Osteoblast (primary cell): ENCODE measurements at places on chromosomes 3 and 15. TPM values are rescaled to one million over a fixed set of nuclear protein-coding genes. Genes with fewer than 3 reads are reported as not detected.

Gene SLCO2A1
- total RNA-seq, result under 0.01 and 0.36 TPM in 2 replicates

DNA sequence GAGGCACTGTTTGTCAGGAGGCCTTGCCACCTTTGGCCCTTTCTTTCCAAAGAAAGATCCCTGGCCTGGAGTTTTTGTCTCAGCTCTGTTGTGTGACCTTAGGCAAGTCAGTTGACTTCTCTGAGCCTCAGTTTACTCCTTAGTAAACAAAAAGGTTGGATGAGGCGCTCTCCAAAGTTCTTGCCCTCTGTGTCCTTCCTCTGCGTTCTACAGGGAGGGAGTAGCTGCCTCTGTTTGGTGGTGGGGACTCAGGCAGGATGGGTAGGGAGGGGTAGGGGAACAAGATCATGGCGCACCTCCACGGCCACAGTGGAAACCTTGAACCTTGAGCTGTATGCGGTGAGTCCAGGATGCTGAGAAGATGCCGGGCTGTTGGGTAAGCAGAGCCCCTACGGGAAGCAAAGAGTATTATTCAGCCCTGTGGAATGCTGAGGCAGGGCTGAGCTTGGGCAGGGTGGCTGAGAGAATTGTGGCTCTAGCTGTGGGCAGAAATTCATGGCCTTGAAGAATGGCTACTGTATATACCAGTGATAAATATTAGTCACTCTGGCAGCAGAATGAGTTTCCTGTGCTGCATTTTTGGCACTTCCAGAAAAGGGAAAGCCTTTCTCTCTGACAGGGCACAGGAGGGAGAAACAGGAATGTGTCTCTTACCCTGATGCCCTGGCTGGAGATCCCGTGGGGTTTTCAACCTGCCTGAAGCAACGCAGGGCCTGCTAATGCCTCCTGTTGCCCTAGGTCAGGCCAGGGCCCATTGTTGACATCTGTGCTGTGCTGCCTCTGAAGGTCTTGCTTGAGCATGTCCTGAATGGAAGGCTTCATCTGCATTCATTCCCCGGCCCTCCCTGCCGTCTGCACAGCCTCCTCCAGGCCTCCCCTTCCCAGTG, 39.9 kb downstream of the SMAD3 start:
- peak overlapping the region; percentile 99 for H3K27ac ChIP-seq
- DNase-seq, result peak; percentile 90
- H3K36me3 ChIP-seq, result peaks cover 45% of the 10 kb centered on the region
- H3K4me3 ChIP-seq, result no peak overlapping the region
- no peaks in the 10 kb centered on the region for H3K27me3 ChIP-seq
- peaks cover 89% of the 10 kb centered on the region for H3K4me1 ChIP-seq

GRCh38 chr15:59946084-59946483, 58.0 kb upstream of the FOXB1 start:
- H3K36me3 ChIP-seq, result no peaks in the 10 kb centered on the region
- no peak overlapping the region for H3K27ac ChIP-seq
- peaks cover 5% of the 10 kb centered on the region for H3K27me3 ChIP-seq

DNA sequence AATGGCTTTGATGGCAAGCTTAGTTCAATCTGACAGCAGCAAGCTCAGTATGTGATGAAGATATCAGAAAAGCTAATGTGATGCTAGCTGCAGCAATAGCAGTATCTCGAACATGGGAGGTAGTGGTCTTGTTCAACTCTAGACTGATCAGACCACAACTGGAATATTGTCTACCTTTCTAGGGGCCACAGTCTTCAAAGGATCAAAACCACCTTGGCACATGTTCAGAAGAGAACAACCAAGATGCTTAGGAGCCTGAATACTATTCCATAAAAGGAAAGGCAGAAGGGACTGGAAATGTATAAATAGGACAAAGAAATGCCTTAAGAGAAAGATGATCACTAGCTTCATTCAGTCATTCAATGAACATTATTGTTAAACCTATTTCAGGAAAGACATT, 2.3 kb downstream of the C3orf70 start:
- peaks cover 4% of the 10 kb centered on the region for H3K4me1 ChIP-seq
- H3K27ac ChIP-seq, result no peak overlapping the region
- H3K4me3 ChIP-seq, result no peak overlapping the region
- H3K36me3 ChIP-seq, result no peaks in the 10 kb centered on the region

Gene SECISBP2L
- total RNA-seq, result 42.3 and 52.7 TPM in 2 replicates

DNA sequence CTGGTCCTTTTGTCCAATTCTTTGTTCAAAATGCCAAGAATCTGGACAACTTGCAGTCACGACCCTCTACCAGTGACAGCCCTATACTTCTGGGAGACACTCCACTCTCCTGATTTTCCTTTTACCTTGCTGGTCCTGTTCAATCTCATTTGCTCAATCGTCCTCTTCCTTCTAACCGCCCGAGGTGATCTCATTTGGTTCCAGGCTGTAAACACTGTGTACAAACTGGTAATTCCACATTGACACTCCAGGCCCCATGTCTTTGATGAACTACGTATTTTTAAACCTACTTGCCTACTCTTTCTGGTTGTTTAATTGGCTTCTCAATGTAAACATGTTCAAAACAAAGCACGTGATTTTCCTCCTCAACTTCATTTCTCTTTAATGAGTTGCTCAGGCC, 23.7 kb upstream of the C3orf49 start:
- H3K36me3 ChIP-seq, result no peaks in the 10 kb centered on the region
- no peaks in the 10 kb centered on the region for H3K4me1 ChIP-seq
- no peak overlapping the region for H3K27ac ChIP-seq
- H3K27me3 ChIP-seq, result peaks cover 2% of the 10 kb centered on the region

DNA sequence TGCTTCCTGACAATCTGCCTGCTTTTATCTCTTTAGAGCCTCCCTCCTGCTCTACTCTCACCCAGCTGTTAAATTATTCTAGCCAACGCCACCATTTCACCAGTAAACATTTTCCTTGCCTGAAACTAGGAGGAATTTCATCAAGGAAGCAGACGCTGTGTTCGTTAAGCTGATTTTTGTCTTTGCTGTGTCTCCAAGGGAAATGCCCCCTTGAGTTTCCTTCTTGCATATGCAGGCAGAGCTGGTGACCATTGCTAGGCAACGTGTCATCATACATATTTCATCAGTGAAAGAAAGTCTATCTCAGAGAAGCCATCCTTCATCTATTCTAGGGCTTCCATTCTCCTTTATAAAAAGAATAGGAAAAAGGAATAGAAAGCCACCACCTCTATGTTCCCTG, 87.0 kb upstream of the ST8SIA2 start:
- H3K27ac ChIP-seq, result no peak overlapping the region
- H3K36me3 ChIP-seq, result no peaks in the 10 kb centered on the region
- H3K4me1 ChIP-seq, result no peaks in the 10 kb centered on the region

Gene ST3GAL6
- 2.2 and 2.7 TPM in 2 replicates for total RNA-seq

Gene AP3B2
- total RNA-seq, result under 0.01 and 0.36 TPM in 2 replicates

GRCh38 chr3:30332196-30333021, 274.0 kb upstream of the TGFBR2 start:
- DNase-seq, result no peak
- H3K27ac ChIP-seq, result no peak overlapping the region
- H3K27me3 ChIP-seq, result no peaks in the 10 kb centered on the region
- no peaks in the 10 kb centered on the region for H3K36me3 ChIP-seq
- H3K4me1 ChIP-seq, result peaks cover 7% of the 10 kb centered on the region

- H3K36me3 ChIP-seq, result no peaks in the 10 kb centered on the region
- no peak overlapping the region for H3K27ac ChIP-seq
- H3K4me1 ChIP-seq, result no peaks in the 10 kb centered on the region
- H3K4me3 ChIP-seq, result no peak overlapping the region
- DNase-seq, result no peak
These were observed 154.7 kb upstream of the TSPAN3 start for GRCh38 chr15:77225646-77226045.

Gene NR2E3
- under 0.01 TPM in 2 replicates for total RNA-seq

Gene SNX22
- total RNA-seq, result under 0.01 and 0.29 TPM in 2 replicates

Gene SNTN
- not detected in 2 replicates for total RNA-seq

Gene PEX11A
- total RNA-seq, result 4.0 and 5.0 TPM in 2 replicates

GRCh38 chr3:134299185-134299887, 48.7 kb upstream of the RYK start:
- peak; percentile 58 for DNase-seq
- H3K4me1 ChIP-seq, result no peaks in the 10 kb centered on the region
- no peak overlapping the region for H3K4me3 ChIP-seq
- no peaks in the 10 kb centered on the region for H3K27me3 ChIP-seq
- no peak overlapping the region for H3K27ac ChIP-seq

GRCh38 chr3:162774613-162775100, 1278.0 kb downstream of the OTOL1 start:
- H3K4me1 ChIP-seq, result no peaks in the 10 kb centered on the region
- H3K4me3 ChIP-seq, result no peak overlapping the region

DNA sequence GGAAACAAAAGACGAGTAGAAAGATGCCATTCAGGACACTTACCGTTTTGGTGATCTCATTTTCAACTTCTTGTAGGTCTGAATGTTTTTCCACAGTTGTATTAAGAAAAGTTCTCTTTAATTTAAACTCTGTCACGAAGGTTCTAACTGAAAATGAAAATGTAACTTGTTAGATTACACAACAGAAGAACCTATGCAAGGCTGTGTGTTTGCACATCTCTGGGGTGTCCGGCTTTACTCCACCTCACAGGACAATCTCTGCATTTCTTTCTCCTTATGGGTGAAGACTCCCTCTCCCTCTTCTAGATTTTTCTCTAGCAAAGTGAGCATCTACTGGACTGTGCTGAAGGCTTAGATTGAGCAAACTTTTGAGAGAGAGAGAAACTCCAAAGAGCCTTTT, 50.6 kb downstream of the HEG1 start:
- peak overlapping the region; percentile 4 for H3K27ac ChIP-seq
- no peak overlapping the region for H3K4me3 ChIP-seq
- no peaks in the 10 kb centered on the region for H3K27me3 ChIP-seq

DNA sequence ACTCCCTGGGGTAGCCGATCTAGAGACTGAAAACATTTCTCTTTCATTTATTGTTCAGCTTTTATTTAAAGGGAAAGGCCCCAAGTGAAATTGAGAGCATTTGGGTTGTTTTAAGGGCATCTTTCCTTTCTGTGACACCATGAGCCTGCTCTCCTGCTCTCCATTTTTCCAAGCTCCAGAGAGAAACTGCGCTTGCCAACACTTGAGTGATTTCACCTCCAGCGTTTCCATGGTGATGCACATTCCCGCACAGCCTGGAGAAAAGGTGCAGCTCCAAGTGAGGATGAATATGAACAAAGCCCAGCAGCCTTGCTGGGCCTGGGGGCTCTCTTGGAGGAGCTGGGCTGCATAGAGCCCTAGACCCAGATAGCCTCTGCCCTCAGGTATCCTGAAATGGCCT, 159.2 kb upstream of the PPP2R3A start:
- DNase-seq, result no peak
- H3K4me3 ChIP-seq, result no peak overlapping the region
- no peaks in the 10 kb centered on the region for H3K4me1 ChIP-seq
- H3K36me3 ChIP-seq, result no peaks in the 10 kb centered on the region
- no peak overlapping the region for H3K27ac ChIP-seq
- no peaks in the 10 kb centered on the region for H3K27me3 ChIP-seq

DNA sequence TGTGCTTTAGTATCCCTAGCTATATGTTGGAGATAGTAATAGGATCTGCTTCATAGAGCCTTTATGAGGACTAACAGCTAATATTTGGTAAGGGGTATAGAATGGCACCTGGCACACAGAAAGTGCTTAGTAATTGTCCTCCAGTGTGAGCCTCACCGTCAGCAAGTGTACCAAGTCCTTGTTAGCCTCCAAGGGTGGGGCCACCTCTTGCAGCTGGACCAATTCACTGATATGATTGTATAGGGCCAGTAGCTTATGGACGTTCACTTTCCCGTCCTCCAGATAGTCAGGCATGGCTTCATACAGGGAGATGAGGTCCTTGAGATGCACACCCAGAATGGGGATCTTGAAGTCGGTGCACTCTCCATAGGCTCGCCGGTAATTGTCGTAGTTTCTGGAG, 53.6 kb downstream of the FAM98B start:
- H3K36me3 ChIP-seq, result no peaks in the 10 kb centered on the region
- H3K27me3 ChIP-seq, result peaks cover 5% of the 10 kb centered on the region
- DNase-seq, result no peak

DNA sequence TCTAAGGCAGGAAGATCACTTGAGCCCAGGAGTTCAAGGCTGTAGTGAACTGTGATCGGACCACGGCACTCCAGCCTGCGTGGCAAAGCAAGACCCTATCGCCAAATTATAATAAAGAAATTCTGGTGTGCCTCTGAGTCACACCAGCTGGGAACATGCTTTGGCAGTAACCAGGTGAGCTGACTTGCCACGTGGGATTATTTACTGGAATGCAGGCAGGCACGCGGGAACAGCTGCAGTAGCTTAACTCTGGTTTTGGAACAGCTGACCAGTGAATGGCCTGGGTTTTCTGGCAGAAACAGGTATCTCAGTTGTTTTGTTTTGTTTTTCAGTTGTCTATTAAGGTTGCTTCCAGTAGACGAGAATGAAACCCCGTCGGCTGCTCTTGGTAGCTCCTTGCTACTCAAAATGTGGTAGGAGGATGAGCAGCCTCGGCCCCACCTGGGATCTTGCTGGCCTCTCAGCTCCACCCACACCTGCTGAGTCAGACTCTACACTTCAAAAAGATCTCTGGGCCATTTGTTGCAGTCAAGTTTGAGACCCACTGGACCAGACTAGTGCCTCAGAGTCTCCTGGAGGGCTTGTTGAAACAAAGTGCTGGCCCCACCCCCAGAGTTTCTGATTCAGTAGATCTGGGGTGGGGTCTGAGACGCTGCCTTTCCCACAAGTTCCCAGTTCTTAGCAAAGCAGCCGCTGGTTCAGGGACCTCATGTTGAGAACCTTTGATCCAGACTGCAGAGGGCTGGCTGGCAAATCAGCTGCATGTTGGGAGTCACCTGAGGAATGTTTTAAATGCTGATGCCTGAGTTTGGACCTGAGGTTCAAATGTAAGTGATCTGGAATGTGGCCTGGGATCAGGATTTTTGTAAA, 26.6 kb downstream of the IDH2 start:
- no peaks in the 10 kb centered on the region for H3K4me1 ChIP-seq
- H3K27ac ChIP-seq, result no peak overlapping the region
- H3K4me3 ChIP-seq, result no peak overlapping the region
- no peaks in the 10 kb centered on the region for H3K27me3 ChIP-seq

- H3K27ac ChIP-seq, result no peak overlapping the region
- no peaks in the 10 kb centered on the region for H3K4me1 ChIP-seq
- no peaks in the 10 kb centered on the region for H3K27me3 ChIP-seq
- H3K36me3 ChIP-seq, result no peaks in the 10 kb centered on the region
- H3K4me3 ChIP-seq, result no peak overlapping the region
These were observed 27.6 kb upstream of the FAM3D start for GRCh38 chr3:58693940-58694850.

Gene CASR
- not detected in 2 replicates for total RNA-seq

DNA sequence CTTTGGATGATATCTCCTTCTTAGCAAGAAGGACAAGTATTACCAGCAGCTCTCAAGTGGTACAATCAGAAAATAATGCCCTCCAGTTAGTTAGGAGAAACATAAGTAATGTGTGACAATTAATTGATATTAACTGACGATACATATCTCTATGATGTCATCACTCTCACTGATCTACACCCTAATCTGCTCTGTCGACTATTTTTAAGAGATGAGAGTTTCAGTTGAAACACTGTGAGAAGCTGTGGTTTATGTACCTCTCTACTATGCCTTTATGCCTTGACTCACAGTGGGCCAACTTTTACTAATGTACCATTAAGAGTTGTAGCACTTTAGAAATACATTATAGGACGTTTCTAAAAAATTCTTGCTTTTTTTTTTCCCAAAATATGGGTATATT, 8.6 kb downstream of the CEP152 start:
- H3K36me3 ChIP-seq, result no peaks in the 10 kb centered on the region
- no peak overlapping the region for H3K4me3 ChIP-seq
- no peak for DNase-seq
- H3K27ac ChIP-seq, result peak overlapping the region; percentile 68

GRCh38 chr3:188646592-188646991, 492.6 kb downstream of the LPP start:
- no peak for DNase-seq
- H3K27ac ChIP-seq, result no peak overlapping the region
- peaks cover 4% of the 10 kb centered on the region for H3K36me3 ChIP-seq
- H3K4me1 ChIP-seq, result peaks cover 4% of the 10 kb centered on the region
- H3K27me3 ChIP-seq, result no peaks in the 10 kb centered on the region
